ENCODE measurements at places on chromosomes 12 and 14.

DNA sequence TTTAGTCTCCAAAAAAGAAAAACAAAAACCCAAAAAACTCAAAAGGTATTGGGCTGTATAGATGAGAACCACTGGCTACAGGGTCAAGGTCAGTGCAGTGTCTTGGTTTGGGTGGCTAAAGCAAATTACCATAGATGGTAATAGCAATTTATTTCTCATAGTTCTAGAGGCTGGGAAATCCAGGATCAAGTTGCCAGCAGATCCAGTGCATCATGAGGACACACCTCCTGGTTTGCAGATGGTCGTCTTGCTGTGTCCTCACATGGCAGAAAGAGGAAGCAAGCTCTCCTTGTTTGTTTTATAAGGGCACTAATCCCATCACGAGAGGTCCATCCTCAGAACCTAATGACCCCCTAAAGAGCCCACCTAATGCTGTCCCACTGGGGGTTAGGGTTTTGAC is 11.2 kb downstream of the COX14 start:
- DNase-seq: no peak

GRCh38 chr12:32390572-32391219 is 8.7 kb upstream of the FGD4 start:
- no peak for DNase-seq

GRCh38 chr12:92432724-92433441 is 269.9 kb upstream of the PLEKHG7 start:
- no peak for DNase-seq

- DNase-seq: peak; percentile 22
Observed at GRCh38 chr12:88957358-88957757, 377.1 kb upstream of the KITLG start.

GRCh38 chr12:67457778-67458665 is 188.9 kb downstream of the CAND1 start:
- DNase-seq: no peak

- no peak for DNase-seq
Observed at GRCh38 chr14:61761557-61761956, 663 bp upstream of the SNAPC1 start.

- no peak for DNase-seq
Observed at GRCh38 chr14:41925409-41925808, 318.7 kb downstream of the LRFN5 start.

DNA sequence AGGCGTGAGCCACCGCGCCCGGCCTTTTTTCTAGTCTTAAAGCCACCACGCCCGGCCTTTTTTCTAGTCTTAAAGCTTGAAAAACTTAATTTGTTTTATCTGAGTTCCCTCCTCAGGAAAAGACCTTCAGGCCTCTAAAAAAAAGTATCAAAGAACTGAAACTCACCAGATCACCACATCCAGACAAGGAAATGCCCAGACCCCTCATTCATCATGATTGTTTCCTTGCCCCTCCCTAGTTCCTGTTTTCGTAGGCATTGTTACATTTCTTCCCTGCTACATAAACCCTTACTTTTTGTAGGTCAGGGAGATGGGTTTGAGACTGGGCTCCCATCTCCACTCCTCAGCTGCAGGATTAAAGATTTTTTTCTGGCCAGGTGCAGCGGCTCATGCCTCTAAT is 21.1 kb upstream of the VWF start:
- no peak for DNase-seq

DNA sequence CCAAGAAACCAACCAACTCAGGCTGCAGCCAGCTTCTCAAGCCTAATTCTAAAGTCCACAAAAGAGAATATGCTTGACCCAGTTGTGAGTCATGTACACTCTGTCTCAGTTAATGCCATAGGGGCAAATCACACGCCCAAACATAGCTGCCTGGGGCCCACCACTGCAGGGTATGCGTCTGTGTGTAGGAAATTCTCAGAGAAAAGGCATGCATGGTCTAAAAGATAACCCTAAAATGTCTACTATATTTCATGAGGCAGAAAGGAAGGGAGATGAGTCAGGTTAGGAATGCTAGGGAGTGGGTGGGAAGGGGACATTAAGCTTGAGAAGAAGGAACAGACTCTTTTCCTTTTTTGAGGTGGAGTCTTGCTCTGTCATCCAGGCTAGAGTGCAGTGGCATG is 22.3 kb upstream of the SPTLC2 start:
- no peak for DNase-seq

GRCh38 chr14:34062353-34062973 is 111.6 kb upstream of the EGLN3 start:
- no peak for DNase-seq

DNA sequence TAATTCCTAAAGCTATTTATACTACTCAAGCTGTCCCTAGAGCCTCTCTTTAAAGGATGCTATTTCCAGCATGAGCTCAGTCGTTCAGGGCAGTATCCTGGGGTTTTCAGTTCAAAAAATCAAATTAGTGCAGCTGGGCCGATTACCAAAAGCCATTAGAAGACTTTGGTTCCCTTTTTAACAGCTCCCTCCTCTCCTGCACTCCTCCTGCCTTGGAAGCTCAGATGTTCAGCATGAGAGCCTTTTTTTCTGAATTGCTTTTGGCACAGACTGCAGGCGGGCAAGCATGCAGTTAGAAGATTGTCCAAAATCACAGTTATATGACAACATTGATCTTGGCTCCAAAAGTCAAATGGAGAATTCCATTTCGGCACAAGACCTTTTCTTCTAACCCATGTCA is 179.6 kb downstream of the SLC35F4 start:
- no peak for DNase-seq

DNA sequence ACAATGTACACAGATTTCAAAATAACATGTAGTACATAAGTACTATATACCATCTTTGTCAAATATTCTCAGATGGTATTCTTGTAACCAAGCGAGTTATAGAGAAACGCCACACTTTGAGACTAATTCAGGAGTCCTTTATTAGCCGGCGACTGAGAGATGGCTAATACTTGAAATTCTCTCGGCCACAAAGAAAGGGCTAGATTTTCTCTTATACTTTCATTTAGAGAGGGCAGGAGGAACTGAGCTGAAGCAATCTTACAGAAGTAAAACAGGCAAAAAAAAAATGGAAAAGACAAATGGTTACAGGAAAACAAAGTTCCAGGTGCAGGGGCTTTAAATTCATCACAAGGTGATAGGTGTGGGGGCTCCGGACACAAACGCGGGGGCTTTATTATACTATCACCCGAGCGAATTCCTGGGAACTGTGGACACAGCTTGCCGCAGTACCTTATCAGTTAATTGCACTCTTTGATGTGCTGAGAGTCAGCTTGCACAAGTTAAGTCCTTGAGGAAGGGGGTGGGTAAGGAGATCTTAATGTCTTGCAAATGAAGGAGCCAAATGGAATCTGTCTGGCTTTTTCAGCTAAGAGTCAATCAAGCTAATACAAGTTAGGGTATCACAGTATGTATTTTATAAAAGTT is 382.3 kb downstream of the KCNH5 start:
- no peak for DNase-seq

DNA sequence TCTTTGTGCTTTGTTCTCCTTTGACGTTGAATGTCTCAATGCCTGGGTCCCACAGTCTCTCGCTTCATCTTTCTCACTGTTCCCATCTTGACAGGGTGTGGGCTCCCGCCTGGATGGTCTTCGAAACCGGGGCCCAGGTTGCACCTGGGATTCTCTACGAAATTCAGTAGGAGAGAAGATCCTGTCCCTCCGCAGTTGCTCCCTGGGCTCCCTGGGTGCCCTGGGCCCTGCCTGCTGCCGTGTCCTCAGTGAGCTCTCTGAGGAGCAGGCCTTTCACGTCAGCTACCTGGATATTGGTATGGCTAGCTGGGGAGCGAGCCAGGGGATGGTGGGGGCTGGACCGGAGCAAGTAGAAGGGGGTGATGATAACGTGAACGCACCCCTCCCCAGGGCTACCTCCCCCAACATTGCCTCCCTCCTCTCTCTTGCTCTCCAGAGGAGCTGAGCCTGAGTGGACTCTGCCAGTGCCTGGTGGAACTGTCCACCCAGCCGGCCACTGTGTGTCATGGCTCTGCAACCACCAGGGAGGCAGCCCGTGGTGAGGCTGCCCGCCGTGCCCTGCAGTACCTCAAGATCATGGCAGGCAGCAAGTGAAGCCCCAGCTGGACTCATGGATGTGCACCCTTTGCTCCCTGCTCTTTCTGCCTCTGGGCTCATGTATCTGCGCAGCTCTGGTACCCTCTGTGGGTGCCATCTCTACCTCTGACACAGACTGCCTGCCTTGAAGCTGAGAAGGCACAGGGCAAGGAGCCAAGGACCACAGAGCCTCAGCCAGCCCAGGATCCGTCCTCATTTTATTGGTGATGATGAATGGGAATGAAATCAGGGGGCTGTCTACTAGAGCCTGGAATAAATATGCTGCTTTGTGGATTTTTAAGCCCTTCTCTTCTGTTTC is 1.5 kb downstream of the NPFF start:
- DNase-seq: no peak

GRCh38 chr14:76993752-76994151 is 34.8 kb downstream of the IRF2BPL start:
- peak; percentile 81 for DNase-seq

GRCh38 chr12:80373666-80374065 is 70.4 kb upstream of the PTPRQ start:
- DNase-seq: no peak

DNA sequence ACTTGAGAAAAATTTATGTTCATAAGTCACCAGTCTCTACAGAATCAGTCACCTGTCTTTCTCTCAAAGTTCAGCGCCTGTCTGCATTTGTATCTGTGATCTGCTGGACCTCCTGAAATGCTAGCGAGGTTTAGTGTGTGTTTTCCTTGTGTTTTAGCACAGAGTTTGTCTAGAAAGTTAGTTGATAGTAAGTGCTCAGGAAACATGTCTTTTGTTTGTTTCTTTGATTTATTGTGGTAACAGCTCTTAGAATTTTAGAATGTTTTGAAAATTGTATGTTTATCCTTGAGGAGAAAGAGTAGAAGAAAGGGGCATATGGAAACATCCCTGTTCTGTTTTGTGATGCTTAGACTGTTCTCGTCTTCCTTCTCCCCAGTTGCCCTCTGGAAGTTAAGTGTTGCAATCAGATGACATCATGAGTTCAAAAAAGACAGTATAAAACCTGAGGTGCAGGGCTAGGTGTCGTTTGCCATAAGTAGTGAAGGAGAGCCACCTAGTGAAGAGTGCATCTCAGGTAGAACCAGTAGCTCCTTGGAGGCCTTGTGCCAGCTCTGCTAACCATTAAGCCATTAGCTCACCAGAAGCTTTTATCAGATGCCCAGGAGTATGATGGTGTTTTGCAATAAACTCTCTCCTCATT is 44.8 kb downstream of the FBXW8 start:
- DNase-seq: no peak

DNA sequence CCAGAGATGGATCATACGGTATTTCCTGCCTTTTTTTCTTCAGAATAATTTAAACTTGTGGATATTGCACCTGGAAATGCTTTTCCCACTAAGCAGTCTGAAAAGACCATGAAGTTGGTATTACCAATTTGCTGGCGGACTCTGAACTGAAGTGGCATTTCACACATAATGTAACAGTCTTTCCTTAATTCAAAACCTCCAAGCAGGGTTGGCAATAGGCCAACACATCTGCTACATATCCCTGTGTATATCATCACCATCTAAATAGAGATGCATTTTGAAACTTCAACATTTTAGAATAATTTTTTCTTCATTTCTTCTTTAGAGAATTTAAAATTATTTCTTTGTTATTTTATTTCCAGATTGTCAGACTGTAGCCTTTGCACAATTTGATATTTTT is 100.5 kb downstream of the TSPAN8 start:
- peak; percentile 61 for DNase-seq

DNA sequence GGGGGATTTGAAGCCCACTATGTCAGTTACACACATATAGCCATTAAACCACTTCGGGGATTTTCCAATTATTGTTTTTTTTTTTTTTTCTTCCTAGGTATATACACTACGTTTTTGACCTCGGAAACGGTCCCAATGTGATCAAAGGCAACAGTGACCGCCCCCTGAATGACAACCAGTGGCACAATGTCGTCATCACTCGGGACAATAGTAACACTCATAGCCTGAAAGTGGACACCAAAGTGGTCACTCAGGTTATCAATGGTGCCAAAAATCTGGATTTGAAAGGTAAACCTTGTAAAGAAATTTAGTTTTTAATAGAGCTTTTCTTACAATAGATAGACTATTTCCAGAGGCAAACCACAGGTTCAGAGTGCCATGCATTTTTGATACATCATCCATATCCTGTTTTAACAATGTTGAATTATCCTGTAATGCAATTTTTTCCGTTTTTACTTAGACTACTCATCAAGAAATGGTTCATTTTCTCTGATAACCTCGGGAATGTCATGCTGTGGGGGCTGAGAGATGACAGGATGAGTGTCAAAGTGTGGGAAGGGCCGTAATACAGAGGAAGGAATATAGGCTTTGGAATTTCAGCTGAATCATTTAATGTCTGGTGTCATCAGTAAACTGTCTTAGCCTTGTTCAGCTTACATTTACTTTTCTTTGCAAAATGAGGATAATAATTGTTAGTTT is 797.1 kb downstream of the NRXN3 start:
- no peak for DNase-seq

DNA sequence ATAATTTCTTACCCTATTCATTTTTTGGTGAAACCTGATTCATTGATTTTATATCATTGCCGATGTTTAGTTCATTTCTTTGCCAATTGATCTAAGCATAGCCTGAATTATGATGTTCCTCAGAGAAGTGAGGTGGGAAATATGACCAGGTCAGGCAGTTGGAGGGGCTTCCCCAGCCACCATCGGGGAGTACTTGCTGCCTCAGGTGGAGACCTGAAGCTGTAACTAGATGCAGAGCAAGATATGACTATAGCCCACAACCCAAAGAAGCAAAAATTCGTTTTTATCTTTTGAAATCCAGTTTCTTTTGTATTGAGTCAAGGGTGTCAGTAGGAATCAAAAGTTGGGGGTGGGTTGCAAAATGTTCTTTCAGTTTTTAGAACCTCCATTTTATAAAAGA is 7.9 kb downstream of the PTGDR start:
- DNase-seq: no peak

- DNase-seq: no peak
Observed at GRCh38 chr14:94330857-94331256, 7.7 kb upstream of the SERPINA6 start.

DNA sequence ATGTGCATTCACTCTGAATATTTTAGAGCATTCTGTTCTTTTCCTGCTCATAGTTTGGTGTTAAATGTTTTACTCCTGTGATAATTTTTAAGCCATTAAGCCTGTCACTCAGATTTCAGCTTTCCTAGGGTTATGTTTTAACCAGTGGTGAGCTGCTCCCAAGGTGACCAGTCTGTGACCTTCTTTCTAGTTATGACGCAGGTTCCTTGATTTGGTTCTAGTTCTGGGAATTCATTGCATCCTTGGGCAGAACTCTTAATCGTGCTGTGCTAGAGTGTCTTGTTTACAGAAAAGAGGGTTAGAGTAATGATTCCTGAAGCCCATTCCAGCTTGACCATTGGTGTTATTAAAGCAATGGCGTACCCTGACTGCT is 2.2 kb downstream of the GABARAPL1 start:
- DNase-seq: no peak

GRCh38 chr12:124457287-124458219 is 109.9 kb downstream of the NCOR2 start:
- DNase-seq: no peak

- no peak for DNase-seq
Observed at GRCh38 chr14:60512973-60513571, 4.1 kb downstream of the SIX6 start.
